ENCODE measurements at places on chromosomes 12 and 14. TPM values are rescaled to one million over a fixed set of nuclear protein-coding genes. Genes with fewer than 3 reads are reported as not detected.

NPFF gene
- not detected for total RNA-seq

CMKLR1 gene
- total RNA-seq = not detected

KRT77 gene
- total RNA-seq = not detected

NEDD1 gene
- 31.5 TPM for total RNA-seq

BIN2 gene
- total RNA-seq = not detected

OTOGL gene
- not detected for total RNA-seq

PRPH gene
- 0.16 TPM for total RNA-seq

DERA gene
- total RNA-seq = 50.8 TPM

THTPA gene
- 2.7 TPM for total RNA-seq

ANKRD33 gene
- not detected for total RNA-seq

TAS2R14 gene
- 0.70 TPM for total RNA-seq

TAS2R8 gene
- total RNA-seq = not detected

SOX5 gene
- not detected for total RNA-seq

SLCO1B1 gene
- not detected for total RNA-seq

FGF6 gene
- total RNA-seq = not detected
